MCF 10A (cell line): ENCODE measurements at places on chromosomes 6 and 20. TPM values are rescaled to one million over a fixed set of nuclear protein-coding genes. Genes with fewer than 3 reads are reported as not detected.

- H3K4me3 ChIP-seq = no peak overlapping the region
- DNase-seq = no peak
- H3K36me3 ChIP-seq = no peaks in the 10 kb centered on the region
- peaks cover 6% of the 10 kb centered on the region for H3K4me1 ChIP-seq
- peaks cover 17% of the 10 kb centered on the region for H3K27me3 ChIP-seq
- no peak overlapping the region for H3K27ac ChIP-seq
These were observed 9.2 kb upstream of the PLEKHG1 start for GRCh38 chr6:150590446-150590845.

CTAGE9 gene
- total RNA-seq = not detected in 2 replicates

KHDC1L gene
- total RNA-seq = not detected in 2 replicates

- no peak overlapping the region for H3K4me3 ChIP-seq
- H3K27ac ChIP-seq = no peak overlapping the region
- peaks cover 61% of the 10 kb centered on the region for H3K27me3 ChIP-seq
- no peak for DNase-seq
These were observed 8.7 kb upstream of the HLA-E start for GRCh38 chr6:30480536-30481156.

PXDC1 gene
- 48.1 and 51.4 TPM in 2 replicates for total RNA-seq

HCK gene
- total RNA-seq = not detected in 2 replicates
